ENCODE measurements at places on chromosomes 2 and 18.
A peak's percentile ranks its signal among the peaks of the same experiment; 100 is the strongest.

GRCh38 chr2:42199626-42200025 lies 30.5 kb downstream of the EML4 start:
- no peak for DNase-seq

- no peak for DNase-seq
Observed at GRCh38 chr2:95722131-95722697, 130.4 kb downstream of the TRIM43 start.

- DNase-seq: peak; percentile 81
Observed at GRCh38 chr2:197378494-197379307, 56.1 kb downstream of the SF3B1 start.

DNA sequence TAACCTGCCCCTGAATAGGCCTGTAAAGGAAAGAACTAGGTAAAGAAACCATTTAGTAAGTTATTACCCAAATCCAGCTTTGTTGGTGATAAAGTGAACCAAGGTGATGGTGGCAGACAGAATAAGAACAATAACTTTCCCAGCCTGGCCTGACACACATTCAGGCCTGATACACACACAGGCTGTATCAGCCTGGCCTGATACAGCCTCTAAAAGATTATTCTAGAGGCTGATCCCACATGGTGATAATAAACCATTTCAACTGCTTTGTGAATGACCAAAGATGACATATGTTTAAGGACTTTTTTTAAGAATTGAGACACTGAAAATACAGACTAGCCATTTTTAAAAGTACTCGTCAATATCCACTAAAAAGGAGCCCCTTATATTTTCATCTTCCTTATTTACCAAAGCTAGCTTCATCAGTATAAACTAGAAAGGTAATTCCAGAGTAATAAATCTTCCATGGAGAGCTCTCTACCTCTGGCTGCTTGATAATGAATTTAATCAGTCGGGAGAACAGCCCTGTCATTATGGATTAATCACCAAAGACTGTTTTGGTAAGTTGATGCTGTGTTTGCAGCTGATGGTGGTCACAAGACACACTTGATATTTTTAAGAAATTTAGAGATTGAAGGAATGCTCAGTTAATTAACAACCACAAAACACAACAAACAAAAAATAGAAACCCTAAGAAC lies 77.2 kb downstream of the SLC8A1 start:
- no peak for DNase-seq

GRCh38 chr2:352696-353095 lies 64.8 kb upstream of the ALKAL2 start:
- DNase-seq: no peak

GRCh38 chr18:6279308-6279707 lies 135.4 kb downstream of the L3MBTL4 start:
- DNase-seq: no peak

GRCh38 chr2:74039611-74040010 lies 54.9 kb downstream of the TET3 start:
- DNase-seq: no peak

DNA sequence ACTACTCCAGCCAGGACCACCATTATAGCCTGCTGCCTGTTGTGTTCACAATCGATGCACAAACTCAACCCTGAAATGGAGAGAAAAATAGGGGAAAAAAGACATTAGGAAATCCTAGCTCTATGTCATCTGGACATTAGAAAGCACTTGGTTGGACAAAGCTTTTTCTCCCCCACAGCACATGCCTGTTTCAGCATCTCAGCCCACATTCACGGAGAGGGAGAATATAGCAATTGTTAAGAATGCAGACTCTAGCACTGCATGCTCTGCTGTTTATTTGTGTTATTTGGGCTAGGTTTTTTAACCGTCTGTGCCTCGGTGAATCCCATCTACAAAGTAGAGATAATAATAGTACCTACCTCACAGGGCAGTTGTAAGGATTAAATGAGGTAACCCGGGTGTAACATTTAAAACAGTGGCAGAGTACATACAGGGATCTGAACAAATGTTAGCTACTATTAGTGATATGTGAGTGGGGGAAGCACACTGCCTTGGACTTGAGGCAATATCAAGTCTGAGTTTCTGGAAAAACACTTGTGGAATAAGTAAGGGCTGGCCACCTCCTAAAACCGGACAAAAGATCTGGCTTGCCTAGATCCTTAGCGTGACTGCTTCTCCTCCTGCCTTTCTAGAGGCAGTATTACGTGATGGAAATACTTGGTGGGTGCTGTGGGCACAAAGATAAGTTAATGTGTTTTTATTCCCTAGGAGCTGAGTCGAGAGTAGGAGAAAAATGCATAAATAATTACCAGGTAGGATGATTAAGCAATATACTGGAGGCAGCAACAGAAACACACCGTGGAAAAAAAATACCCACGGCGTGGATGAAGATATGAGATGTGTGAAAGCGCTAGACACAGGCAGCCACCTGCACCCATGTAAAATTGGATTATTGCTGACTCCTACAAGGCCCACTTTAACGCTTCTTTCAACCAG lies 1.0 kb upstream of the PPP1CB start:
- no peak for DNase-seq

DNA sequence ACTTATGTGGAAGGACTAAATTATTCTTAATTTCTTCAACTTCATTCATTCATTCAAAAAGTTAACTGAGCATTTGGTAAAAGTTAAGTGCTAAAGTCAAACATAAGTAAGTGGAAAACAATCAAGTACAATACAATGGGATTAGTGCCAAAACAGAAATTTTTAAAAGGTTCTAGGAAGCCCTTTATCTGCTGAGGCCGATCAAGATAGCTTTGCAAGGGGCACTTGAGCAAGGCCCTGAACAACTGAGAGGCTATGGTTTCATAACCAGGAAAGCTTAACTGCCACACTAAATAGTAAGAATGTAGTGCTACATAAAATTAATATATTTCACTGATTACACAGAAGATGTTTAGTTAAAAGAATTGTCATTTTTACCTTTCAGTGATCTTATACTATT lies 76.5 kb downstream of the NOL10 start:
- no peak for DNase-seq

DNA sequence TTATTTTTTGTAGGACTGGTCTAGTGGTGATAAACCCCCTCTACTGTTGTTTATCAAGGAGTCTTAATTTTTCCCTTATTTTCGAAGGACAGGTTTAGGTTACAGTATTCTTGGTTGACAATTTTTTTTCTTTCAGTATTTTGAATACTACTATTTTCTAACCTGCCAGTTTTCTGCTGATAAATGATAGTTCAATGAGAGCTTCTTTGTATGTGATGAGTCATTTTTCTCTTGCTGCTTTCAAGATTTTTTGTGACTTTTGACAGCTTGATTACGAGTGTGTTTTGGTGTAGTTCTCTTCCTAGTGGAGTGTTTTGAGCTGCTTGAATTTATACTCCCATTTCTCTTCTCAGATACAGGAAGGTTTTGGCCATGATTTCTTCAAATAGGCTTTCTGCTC lies 77.5 kb downstream of the ACSL3 start:
- DNase-seq: no peak

DNA sequence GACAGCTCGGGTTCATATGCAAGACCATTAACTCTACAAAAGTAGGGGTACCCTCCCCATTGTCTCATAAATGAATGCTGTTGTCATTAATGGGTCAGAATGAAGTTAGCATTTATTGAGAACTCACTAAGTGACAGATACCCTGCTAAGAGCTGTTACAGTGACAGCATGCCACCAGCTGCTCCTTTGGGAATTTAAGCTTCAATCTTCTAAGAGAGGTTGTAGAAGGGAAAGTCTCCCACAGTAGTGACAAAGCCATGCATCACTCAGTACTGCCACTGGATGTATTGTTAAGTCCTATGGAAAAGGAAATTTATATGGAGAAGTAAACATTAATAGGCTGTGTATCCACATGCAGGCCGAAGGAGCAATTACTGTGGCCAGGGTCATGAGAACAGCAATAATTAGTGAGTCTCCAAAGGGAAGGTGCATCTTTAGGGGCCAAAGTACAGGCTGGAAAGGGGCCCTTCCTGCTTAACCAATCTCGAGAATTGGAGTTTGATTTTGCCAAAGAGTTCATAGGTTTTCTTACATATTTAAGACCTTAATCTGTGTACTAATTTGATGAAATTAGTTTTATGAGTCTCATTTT lies 64.5 kb upstream of the FAM124B start:
- no peak for DNase-seq

DNA sequence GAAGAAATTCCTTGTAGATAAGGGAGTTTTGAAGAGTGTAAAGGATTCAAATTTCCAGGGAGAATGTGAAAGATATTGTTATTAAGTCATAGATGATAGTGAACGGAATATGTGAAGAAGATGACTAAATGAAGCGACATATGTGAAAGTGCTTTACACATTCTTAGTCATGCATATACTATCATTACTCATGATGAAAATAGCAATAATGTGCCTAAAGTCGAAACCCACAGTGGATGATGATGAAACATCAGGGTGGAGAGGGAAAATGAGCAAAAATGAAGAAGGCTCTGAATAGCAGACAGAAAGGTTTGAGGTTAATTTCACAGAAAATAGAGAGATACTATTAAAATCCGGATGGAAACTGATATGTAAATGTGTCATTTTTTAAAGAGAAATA lies 1237.1 kb downstream of the LRP1B start:
- no peak for DNase-seq

DNA sequence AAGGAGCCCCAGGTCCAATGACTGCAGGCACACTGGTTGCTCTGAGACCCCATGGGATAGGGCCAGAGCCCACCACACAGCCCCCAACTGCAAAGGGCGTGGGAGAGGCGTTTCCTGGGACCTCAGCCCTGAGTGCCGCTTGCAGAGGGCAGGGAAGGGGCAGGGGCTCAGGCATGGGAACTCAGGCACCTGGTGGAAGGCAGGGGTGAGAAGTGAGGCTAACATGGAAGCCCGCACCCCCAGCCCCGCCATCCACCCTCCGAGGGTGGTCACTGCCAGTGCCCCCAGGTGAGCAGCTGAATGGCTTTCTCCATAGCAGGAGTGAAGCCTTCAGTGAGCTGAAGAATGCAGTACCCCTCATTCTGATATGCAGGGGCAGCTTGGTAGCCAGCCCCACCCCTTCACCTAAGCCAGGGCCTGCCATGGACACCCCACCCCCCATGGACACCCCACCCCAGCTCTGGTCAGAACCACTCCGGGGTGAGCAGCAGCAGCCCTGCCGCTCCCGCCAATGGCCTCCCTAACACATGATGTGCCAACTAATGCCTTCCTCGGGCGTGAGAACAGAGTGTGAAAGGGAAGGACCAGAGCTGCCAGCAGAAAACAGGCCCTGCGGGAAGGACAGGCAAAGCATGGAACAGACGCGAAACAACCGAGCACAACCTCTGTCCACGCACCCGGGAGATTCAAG lies 6.6 kb downstream of the KIF1A start:
- no peak for DNase-seq

- DNase-seq: no peak
Observed at GRCh38 chr2:163659224-163659623, 76.6 kb downstream of the FIGN start.

DNA sequence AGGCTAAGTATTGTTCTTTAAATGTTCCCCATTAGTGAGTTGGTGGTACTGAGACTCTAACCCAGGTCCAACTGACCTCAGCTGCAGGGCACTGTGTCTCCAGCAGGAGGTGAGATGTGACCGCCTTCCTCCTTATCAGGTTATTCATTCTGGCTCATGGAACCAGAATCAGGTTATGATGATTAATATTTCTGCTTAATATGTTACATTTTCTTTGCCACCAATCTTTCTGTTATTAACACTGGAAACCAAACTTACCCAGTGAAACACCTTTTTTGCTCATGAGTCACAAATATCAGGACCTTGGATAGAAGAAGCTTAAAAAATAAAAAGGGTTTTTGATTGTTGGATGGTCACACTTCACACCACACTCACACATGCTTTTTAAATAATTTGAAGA lies 85.4 kb downstream of the DPP4 start:
- no peak for DNase-seq

DNA sequence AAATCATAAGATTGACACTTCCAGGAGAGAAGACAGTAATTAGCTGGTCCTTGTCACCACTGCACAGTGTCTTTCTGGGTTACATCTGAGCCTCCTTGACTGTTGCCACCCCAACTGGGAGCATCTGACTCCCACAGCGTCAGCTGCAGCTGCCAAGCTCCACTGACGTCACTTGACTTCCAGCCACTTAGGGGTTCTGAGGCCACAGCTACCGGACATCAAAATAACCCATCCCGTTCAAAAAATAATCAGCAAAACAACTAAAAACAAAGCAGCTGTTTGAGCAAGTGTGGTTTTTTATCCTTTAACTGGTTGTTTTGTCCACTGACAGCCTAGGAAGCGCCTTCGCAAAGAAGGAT lies 206.5 kb upstream of the AGAP1 start:
- no peak for DNase-seq

- peak; percentile 59 for DNase-seq
Observed at GRCh38 chr18:33231474-33232317, 208.8 kb downstream of the CCDC178 start.

GRCh38 chr18:2981212-2981728 lies 31.7 kb downstream of the LPIN2 start:
- no peak for DNase-seq

DNA sequence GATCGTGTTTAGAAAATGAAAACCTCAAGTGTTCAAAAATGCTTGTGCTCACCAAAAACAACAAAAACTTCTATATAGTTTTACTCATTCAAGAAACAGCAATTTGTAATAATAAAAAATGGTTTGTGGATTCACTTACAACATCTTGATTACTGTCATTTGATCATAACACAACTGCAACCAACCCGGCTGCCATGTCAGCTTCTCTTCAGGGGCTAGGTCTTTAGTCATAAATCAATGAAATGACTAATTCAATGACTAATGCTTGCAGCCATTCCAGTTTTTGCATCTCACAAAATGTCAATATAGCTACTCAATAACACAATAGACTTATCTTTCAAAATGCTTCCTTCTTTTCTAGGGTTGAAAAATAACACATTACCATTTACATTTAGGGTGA lies 128.0 kb downstream of the OLA1 start:
- no peak for DNase-seq

DNA sequence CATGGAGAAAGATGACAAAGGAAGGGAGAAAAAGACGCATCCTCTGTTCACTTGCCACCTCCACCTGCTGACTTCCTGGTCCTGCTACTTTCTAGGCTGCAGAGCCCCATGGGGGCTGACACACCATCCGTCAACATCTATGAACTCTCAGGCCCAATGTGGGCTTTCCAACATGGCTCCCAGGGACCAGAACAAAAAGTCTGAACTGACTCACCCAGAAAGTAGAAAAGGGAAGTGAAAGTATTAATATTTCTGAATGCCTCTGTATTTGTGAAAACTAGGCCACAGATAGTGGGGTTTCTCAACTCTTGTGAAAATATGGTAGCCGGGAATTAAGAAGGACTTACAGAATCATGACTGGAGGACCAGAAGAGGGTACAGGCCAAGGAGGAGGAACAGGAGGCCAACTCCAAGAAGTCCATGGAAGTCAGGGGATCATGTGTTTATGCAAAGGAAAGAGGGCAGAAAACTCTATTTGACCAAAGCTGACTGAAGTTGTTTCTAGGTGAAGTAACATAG lies 123.1 kb upstream of the CAB39 start:
- no peak for DNase-seq

Measured in NCI-H1694 (cell line).